Mesothelial cell of epicardium (in vitro differentiated cells): ENCODE measurements at places on chromosomes 5 and 9.

GRCh38 chr5:147547730-147548129 is 37.9 kb upstream of the DPYSL3 start:
- DNase-seq: no peak

- no peak for DNase-seq
These were observed 1.5 kb downstream of the PRRC2B start for GRCh38 chr9:131395157-131396098.

DNA sequence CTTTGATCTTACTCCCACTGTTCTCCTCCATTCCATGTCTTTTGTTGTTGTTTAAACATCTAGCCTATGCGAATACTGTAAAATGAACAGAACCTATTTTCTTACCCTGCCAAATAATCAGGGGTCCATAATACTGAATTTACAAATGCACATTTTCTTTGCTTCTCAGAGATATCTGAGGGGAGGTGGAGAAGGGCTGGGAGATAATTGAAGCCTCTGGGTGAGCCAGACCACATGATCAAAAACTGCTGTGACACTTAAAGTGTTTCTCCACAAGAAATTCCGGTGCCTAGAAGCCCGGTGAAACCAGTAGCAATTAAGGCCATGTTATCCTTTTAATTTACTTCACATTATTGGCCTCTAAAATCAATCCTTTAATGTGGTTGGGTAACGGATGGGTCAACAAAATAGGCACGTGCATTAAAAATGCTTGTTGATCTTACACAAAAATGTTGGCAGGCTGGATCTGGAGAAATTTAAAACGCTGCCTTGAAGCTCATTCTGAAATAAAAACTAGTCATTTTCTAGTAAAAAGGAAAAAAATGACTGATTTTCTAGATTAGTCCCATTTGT is 10.8 kb downstream of the SEMA6A start:
- DNase-seq: no peak

GRCh38 chr9:126406075-126406667 is 79.5 kb downstream of the MVB12B start:
- DNase-seq: no peak

GRCh38 chr5:9063615-9064245 is 482.1 kb downstream of the SEMA5A start:
- no peak for DNase-seq

DNA sequence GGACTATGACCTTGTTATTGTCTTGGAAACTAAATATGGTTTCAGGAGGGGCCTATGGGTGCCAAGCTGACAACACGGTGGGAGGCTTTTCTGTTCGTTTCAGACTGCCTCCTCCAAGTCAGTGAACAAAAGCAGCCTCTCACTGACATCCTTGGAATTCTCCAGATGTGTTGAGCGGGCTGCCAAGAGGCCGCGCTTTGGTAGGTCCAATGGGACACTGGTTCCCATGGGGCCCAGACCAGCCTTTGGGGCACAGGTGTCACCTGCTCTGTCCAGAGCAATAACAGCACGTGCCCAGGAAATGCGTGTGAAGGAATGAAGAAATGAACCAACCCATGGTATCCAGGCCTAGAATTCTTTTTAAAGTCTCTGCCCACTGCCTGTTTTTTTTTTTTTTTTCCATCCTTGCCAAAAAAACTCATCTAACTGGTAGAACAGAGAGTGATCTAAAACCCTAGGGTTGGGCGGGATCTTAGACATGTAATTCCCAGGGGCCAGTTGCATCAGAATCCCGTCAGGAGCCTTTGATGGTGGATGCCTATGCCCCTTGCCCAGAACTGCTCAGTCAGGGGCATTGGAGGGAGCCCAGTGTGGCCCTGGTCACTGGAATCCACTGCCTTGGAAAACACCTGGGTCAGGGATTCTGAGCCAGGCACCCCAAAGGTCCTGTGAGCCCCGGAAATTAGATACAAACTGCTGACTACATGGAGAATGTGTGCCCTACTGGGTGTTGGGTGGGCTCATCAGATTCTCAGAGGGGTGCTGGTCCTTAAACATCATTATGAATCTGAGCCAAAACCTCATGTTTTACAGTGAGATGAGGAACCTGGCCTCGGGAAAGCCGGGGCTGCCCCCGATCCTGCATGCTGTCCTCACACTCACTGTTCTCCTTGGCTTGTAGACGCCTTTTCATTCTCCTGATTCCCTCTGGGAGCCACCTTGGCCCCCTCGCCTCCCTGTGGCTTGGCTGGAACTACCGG is 60.1 kb downstream of the GTF3C4 start:
- no peak for DNase-seq

DNA sequence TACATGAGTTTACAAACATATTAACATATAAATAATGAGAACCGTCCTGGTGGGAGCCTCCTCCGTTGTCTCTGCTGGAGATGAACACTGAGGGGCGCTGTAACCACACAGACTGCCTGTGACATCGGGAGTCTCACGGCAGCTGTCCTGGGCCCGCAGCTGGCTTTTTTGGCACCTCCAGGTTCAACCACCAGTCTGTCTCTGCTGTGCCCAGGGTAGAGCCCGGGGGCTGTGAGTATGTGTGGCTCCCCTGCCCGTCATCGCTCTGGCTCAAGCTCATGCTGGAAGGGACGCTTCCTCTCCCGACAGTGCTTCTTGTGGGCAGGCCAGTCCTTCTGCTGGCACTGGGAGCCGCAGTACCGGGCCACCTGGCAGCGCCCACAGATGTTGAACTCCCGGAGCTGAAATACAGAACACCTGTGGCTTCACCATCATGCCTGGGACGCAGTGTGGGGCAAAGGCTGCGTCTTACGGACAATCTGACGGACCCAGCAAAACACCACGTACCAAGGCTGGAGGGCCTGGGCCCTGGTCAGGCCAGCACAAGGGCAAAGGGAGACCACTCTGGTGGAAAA is 3.6 kb upstream of the DPH7 start:
- DNase-seq: no peak

DNA sequence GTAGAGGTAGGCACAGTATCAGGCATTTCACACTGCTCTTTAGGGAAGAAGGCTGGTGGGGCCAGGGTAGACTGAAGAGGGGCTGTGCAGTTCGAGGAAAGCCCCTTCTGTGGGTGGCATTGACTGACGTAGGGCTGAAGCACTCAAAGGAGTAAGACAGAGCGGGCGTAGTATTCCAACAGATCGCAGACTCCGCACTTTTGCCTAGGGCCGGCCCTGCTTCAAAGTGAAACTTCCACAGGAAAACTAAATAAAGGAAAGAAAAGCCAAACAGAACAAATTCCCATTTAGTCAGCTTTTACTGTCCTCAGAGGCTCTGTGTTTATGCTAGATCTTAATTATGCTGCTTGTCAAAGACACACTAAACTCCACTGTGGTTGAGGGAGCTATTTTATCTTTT is 493.0 kb upstream of the WWC1 start:
- DNase-seq: no peak

- no peak for DNase-seq
These were observed 119.7 kb upstream of the PJA2 start for GRCh38 chr5:109529520-109529919.

- DNase-seq: no peak
These were observed 24.5 kb downstream of the RETREG1 start for GRCh38 chr5:16592255-16592654.

GRCh38 chr9:136975644-136976043 is 1.7 kb upstream of the PTGDS start:
- no peak for DNase-seq

DNA sequence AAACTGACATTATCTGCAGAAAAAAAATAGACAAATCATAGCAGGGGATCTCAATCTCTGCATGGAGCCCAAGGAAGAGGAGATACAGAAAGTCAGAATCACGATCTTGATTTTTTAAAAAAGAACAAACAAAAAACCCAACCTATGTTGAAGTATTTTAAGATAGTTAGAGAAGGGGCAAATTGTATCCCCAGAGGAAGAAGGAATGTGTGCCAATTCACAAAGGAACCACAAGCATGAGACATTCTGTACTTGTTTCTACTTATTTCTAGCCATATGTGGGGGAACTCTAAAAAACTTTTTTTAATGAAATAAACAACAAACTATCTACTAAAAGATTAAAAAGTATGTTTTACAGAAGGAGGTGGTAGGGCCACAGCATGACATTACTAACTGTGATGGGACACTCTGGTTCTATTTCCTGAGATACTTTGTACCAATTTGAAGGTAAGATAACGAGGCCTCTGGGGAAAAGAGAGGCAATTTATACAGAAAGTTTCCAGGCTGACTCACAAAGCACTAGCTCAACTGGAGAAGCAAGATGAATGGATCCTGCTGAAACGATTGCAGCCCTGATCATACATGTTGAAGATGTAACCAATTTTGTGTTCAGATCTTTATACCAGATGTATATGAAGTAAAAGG is 22.5 kb downstream of the RANBP3L start:
- DNase-seq: no peak

GRCh38 chr9:127585161-127585819 is 26.8 kb upstream of the STXBP1 start:
- DNase-seq: no peak

GRCh38 chr5:157308836-157309465 is 43.0 kb downstream of the CYFIP2 start:
- DNase-seq: no peak

- DNase-seq: no peak
These were observed 148.4 kb downstream of the HSPA4 start for GRCh38 chr5:133200256-133200655.

DNA sequence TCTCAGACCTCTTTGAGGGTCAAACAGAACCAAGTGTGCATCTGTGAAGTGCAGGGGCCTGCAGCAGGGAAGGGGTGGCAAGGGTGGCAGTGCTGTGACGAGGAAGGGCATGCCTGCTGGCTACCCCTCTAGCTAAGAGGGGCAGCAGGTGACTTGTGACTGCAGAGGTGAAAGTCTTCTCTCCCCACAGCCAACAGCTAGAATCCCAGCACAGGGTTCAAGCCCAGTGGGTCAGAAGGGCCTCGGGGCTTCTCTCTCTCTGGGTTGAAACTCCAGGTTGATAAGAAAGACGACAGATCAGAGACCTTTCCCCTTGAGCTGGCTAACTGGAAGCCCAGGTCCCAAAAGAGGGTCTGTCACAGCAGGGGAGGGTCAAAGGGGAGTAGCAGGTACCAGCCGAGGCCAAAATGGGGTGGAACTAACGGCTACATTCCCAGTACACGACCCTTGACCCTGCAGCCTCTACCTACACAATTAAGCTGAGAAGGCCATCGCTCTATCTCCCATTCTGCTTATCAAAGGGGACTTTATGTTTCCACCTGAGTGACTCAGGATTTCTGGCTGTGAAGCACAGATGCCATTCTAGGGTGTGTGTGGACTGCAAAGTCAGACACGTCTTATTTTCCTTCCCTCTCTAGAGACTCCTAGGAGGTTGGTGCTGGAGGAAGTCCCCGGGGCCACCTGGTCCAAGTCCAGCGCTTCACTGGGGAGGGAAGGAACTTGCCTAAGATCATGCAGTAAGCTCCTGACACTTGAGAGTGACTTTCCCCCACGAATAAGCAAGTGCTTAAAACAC is 14.6 kb downstream of the ANKS6 start:
- no peak for DNase-seq

GRCh38 chr9:120736881-120737280 is 22.6 kb upstream of the MEGF9 start:
- no peak for DNase-seq

GRCh38 chr9:89246840-89247239 is 64.2 kb upstream of the CKS2 start:
- no peak for DNase-seq

- DNase-seq: no peak
These were observed 182.1 kb downstream of the FBN2 start for GRCh38 chr5:128355961-128356360.

DNA sequence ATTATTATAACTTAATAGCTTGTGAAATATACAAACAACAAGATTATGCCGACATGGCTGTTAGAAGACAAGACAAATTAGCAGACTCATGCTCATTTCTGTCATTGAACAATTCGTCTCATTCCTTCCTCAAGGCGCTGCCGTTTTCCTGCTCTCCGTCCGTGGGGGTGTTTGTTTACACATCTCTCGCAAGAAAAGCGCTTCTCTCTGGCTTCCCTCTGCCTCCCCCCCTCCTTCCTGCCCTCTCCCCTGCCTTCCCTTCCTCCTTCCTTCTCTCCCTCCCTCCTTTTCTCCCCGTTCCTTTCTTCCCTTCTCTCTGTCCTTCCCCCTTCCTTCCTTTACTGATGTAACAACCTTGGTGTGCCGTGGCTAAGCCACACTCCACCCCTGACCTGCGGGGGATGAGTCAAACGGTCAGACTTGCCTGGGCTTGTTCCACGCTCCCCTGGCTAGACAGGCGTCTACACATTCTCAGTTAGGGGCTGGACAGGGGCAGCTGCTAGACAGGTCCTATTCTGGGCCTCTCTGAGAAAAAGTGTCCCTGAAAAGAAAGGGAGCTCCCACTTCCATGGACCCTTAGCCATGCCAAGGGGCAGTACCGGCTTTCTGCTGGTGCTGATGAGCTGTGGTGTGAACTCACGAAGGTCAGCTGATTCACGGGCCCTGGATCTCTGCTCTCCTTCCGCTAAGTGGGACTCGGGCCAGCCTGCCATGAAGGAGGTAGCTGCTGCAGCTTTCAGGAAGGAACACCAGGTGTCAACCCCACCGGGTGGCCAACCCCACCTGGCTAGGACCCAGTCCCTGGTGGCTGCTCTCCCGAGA is 32.0 kb upstream of the SPTLC1 start:
- no peak for DNase-seq

DNA sequence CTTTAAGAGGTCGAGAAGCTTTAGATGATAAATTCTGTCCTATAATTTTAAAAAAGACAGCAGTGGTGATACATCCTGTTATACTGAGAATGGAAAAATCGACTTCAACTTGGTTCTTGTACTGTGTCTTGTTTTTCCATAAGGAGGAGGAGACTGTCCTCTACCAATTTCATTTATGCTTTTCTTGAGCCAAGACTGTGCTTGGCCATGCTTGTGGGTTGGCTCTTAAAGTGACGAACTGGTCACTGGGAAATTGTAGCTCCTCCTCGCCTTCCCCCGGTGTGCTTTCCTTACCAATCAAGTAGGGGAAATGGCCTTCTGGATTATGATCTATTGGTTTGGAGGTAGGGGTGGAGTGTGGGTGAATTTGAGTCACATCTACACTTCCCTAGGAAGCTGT is 67.1 kb upstream of the HSPB3 start:
- DNase-seq: no peak

GRCh38 chr9:106084702-106085101 is 390.4 kb downstream of the TMEM38B start:
- no peak for DNase-seq

DNA sequence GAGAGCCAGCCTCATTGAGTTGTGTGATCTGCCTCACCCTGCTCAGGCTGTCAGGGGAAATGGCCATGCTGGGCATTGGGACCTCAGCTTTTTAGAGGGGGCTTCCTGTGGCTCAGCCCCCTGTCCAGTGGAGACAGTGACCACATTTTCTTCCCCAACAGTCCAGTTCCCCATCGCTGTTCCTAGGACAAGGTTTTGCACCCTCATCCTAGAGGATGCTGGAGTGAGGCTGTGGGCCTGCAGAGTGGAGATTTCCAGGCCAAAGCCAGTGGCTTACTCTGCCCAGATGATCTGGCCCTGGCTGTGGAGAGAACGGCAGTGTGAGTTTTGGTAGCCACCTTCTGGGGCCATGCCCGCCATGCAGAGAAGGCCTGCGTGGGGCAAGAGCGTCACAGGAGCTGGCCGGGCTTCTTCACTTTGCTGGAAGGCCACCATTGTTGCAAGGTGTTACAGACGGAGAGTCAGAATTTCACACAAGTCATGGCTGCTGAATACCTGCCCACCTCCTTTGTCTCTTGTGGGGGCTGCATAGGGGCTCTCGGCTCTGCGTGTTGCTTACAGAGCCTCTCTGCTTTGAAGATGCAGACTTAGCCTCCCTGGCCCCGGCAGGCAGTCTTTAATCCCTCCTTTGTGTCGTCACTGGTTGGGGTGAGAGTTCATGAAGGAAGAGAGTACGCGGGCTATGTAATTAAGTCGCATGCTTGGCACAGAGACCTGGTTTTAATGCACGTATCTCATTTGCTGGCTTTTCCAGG is 35.2 kb upstream of the PITX1 start:
- no peak for DNase-seq
